Naive thymus-derived CD4-positive, alpha-beta T cell (primary cell): ENCODE measurements at places on chromosomes 7 and 10. TPM values are rescaled to one million over a fixed set of nuclear protein-coding genes. Genes with fewer than 3 reads are reported as not detected.

GRCh38 chr7:108451296-108451848, 4.9 kb downstream of the NRCAM start:
- no peak for DNase-seq

- DNase-seq, result no peak
Measured at GRCh38 chr7:85681241-85681640, 494.4 kb upstream of the SEMA3D start.

DNA sequence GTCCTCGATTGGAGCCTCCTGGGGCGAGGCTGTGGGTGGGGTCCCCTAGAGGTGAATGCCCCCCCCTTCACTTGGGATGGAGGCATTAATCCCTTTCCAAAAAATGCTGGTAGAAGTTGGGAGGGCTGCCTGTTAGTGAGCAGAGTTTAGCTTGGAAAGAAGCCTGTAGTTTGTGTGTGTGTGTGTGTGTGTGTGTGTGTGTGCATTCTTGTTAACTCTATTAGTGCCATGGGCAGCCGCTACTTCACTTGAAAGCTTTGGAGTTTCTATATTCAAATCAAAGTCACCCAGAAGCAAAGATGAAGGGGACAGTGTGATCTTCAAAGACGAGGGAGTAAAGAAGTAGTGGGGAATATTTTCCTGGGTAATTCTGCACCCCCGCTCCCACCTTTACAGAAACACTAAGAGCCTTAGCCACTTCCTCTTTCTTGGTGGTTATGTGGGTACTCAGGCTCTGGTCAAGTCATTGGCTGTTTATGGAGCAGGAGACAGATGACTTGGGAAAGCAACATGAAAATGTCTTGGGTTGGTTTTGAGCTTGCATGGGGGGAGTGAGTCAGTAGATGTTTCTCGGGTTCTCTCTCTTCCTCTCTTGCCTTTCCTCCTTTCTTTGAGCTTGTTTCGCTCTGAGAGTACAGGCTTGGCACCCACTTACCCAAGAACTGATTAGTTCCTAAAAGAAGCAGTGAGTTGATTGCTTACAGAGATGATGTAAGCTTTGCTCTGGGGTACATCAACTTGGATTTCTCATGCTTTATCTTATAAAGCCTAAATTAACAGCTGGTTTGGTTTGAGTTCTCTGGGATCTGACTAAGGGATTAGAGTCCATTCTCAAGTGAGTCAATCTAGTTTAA, 35.9 kb downstream of the TCF7L2 start:
- no peak for DNase-seq

DNA sequence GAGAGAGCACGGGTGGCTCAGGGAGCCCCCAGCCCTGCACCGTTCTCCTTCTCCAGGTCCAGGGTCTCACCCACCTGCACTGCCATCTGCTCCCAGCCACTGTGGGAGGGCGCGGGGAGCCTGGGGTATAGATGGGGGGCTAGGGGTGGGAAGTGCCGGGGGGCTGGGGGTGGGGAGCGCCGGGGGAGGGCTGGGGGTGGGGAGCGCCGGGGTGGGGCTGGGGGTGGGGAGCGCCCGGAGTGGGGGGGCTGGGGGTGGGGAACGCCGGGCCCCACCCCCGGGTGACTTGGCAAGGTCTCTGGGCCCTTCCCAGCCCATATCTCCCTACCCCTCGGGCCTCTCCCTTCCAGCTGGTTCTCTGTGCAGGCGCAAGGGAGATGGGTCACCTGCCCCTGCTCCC, at the start of gene GRIFIN:
GRIFIN (minus strand) TSS at position 101 of the 400 bp plus-strand sequence; CDS start at position 86, 15 bp downstream.
- DNase-seq, result no peak

GRCh38 chr10:110357252-110357780, 52.6 kb upstream of the SMNDC1 start:
- DNase-seq, result no peak

- DNase-seq, result no peak
Measured at GRCh38 chr7:133978502-133979295, 148.4 kb upstream of the LRGUK start.

- no peak for DNase-seq
Measured at GRCh38 chr7:106418094-106418493, 133.3 kb upstream of the NAMPT start.

DNA sequence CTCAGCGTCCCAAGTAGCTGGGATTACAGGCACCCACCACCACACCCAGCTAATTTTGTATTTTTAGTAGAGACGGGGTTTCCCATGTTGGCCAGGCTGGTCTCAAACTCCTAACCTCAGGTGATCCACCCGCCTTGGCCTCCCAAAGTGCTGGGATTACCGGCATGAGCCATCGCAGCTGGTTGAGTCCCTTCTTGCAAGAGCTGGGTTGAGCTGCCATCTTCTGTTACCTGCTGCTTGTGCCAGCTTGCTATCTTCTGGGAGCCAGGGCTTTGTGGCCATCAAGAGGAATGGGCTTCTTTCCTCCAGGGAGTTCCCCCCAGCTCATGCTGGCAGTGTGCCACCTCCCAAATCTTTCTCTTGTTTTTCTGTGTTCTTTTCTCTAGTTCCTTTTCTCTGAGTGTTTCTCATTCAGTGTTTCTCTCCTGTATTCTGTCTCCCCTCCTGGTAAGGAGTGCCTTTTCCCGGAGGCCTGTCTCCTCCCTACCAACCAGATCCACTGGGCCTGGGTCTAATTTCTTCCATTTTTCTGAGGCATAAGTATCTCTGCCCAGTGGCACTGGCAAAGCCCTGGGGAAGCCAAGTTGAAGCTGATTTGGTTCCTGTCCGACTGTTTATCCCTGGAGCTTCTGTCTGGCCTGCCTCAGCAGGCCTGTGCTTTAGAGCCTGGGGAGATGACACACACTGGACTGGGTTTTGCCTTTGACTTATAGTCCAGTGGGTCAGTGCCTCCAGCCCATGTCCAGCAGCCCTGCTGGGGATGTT, 3.7 kb downstream of the DBNL start:
- DNase-seq, result no peak

The CLCN1 gene
- 0.07 and 0.08 TPM in 2 replicates for total RNA-seq

The SUN3 gene
- total RNA-seq, result not detected

The CDHR1 gene
- 0.15 and 0.33 TPM in 2 replicates for total RNA-seq

The ATG9B gene
- 46.6 TPM for total RNA-seq

The EGFR gene
- not detected in 2 replicates for total RNA-seq

The CCDC146 gene
- total RNA-seq, result 14.5 TPM
